ENCODE measurements at places on chromosomes 4 and X. TPM values are rescaled to one million over a fixed set of nuclear protein-coding genes. Genes with fewer than 3 reads are reported as not detected.

The SOD3 gene
- total RNA-seq: 2.9 TPM

DNA sequence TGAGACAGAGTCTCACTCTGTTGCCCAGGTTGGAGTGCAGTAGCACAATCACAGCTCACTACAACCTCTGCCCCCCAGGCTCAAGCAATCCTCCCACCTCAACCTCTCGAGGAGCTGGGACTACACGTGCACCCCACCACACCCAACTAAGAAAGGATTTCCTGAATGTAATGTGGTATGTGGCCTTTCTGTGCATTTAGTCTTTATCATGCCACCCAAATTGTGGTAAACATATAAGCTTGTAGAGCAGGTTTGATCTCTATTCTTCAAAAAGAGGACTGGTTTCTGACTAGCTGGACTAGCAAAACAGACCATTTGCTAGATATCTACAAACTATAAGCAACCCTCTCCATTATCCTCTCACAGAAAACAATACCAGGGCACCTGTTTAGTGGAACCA, 33.6 kb downstream of the ELOVL6 start:
- no peak for DNase-seq

The AMOT gene
- total RNA-seq: 7.4 TPM

DNA sequence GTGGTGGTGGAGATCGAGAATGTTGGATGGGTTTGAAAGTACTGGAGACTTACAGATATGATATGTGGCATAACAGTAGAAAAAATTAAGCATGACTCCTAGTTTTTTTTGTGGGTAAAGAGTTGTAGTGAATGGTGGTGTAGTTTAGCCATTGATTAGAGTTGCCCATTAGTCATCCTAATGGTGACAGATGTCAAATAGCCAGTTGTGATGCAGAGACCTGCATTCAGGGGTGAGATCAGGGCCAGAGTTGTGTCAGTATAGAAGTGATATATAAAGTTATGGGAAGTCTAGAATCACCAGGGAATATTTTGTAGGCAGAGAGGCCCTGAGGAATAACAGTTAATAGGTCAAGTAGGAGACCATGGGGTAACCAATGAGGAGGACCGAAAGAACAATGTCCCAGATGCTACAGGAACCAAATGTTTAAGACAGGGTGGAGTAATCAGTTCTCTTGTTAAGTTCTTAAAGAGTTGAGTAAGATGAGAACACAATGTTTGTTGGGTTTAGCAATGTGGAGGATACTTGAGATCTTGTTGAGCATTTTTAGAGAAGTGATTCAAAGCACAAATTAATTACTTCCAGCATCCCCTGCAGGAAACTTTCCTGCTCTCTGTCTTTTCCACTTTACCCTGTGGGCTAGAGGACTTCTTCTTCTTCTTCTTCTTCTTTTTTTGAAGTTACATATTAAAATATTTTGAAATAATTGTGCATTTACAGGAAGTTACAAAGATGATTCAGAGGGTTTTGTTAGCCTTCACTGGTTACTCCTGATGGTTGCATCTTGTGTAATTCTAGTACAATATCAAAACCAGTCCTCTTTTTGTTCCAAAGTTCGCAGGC, 13.3 kb downstream of the SGMS2 start:
- no peak for DNase-seq

The CT45A5 gene
- total RNA-seq: not detected

The TEX13D gene
- not detected for total RNA-seq

- no peak for DNase-seq
These were observed 26.9 kb upstream of the TMPRSS11B start for GRCh38 chr4:68272380-68272779.

The EIF1AX gene
- 40.5 TPM for total RNA-seq

The STK32B gene
- 0.25 TPM for total RNA-seq

DNA sequence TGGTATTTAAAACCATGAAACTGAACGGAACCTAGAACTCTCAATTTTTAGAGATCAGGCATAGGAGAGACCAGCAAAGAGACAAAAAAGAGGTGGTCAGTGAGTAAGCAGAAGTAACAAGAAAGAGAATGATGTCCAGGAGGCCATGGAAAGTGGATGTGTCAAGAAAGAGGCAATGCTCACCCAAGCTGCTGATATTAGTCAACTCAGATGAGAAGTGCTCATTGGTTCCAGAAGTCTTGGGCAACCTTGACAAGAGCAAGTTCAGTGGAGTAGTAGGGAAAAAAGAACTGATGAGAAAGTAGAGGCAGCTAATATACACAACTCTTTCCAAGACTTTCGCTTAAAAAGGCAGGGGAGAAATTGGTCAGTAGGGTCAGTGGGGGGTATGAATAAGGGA, 23.0 kb upstream of the CCDC149 start:
- no peak for DNase-seq

Data from left lobe of liver (tissue), 2 donors.